ENCODE measurements at places on chromosomes 5 and 9.

- no peak for DNase-seq
These were observed 517.6 kb downstream of the PTPRD start for GRCh38 chr9:10095208-10095607.

DNA sequence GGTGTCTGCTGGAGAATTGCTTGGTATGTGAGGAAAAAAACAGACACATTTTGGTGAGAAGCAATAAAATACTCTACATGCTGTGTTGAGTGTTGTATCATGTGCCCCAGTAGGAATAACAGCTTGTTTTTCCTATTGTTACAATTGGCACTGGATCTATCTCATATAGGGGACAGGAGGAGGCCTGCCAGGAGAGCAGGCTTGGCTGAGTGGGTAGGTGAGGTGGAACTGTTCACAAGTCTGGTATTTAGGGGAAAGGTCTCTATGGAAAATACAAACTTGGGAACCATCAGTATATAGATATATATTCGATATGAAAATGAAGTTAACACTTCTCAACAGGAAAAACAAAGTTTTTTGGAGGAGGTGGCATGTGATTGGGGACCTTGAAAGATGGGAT lies 9.5 kb upstream of the SH3TC2 start:
- DNase-seq: no peak

DNA sequence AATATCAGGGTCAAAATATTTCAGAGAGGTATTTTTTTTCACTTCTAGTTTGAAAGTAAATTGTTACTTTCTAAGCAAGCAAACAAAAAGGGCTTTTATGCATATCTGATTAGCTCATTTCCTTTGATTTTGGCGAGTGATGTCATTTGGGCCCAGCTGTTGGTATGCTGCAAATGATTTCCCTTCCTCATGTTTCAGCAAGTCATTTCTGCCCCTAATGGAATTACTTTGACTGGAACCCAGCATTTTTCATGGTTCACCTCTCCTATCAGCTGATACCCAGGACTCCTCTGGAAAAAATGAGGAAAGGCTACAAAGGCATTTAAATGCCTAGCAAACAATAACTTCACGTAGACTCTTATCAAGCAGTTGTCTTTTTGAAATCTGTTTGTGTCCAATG lies 500.6 kb downstream of the EBF1 start:
- DNase-seq: no peak

DNA sequence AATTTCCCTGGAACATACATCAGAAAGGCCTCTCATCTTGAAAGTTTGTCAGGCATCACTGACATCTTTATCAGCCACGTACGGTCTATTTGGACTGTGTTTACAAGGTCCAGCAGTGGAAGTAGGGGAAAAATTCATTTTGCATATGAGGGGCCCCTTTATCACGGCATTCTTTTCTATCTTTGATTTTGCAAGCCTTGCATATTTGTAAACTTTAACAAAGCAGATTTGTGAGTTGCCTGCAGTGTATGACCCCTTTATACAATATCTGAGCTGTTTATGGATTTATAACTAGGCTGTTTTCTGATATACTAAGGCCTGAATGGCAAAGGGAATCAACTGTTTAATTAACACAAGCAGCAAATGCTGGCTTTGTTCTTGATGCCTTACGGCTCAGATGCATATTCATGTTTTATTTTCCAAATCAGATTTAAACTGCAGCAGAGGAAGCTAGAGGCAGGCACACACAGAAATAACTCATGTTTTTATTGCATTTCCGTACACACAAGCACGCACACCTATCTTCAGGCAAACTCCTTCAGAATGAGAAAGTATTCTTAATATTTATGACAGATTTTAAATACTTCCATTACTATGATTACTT lies 61.1 kb downstream of the CD180 start:
- DNase-seq: no peak

GRCh38 chr9:134959126-134959970 lies 41.6 kb upstream of the FCN1 start:
- DNase-seq: peak; percentile 2

GRCh38 chr9:34519321-34520020 lies 3.3 kb downstream of the ENHO start:
- DNase-seq: no peak

DNA sequence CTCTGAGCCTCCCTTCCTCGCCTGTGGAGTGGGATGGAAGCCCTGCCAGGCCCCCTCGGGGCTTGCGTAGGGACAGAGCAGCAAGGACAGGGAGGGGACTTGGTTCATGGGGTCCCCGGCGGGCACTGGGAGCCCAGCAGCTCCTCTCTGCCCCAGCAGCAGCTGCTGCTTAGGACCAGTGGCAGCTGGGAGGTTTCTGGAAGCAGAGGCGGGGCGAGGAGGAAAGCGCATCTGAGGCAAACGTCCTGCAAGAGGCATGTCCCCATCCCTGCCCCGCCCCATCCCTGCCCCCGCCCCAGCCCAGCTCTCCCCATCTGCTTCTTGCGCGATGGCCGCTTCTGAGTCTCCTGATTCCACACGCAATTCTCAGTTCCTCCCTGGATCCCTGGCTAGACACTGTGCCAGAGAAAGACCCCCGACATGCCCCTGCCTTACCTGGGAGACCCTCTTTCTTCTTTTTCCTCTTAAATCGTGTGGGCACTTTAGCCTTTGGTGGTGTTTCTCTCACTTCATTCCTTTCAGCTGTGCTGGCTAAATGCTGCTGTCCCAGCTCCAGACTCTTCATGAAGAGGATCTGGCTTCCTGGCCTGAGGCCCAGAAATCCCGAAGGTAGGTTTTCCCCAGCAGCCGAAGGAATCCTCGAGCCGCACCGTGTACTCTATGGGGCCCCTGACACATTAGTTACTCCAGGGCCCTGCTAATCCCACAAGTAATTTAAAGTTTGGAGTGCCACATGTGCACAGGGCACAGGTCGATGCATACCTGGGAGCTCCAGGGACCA lies 4.4 kb upstream of the OR2S2 start:
- no peak for DNase-seq

DNA sequence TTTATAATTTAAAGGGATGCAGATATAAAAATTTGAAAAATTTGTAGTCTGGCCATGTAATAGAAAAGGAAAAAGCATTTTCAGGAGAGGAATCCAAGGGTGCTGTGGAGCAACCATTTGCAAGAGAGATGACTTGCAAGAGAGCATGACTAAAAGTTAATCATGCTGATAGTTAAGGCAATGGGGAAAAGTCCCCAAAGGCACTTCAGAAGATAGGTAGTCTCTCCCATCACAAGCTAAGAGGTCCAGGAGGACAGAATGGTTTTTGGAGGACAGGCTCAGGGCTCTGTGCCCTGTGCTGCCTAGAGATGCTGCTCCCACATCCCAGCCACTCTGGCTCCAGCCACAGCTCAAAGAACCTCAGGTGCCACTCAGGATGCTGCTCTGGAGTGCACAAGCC lies 38.8 kb downstream of the DNAJB5 start:
- DNase-seq: no peak

GRCh38 chr5:168976311-168976970 lies 324.5 kb downstream of the SLIT3 start:
- no peak for DNase-seq

DNA sequence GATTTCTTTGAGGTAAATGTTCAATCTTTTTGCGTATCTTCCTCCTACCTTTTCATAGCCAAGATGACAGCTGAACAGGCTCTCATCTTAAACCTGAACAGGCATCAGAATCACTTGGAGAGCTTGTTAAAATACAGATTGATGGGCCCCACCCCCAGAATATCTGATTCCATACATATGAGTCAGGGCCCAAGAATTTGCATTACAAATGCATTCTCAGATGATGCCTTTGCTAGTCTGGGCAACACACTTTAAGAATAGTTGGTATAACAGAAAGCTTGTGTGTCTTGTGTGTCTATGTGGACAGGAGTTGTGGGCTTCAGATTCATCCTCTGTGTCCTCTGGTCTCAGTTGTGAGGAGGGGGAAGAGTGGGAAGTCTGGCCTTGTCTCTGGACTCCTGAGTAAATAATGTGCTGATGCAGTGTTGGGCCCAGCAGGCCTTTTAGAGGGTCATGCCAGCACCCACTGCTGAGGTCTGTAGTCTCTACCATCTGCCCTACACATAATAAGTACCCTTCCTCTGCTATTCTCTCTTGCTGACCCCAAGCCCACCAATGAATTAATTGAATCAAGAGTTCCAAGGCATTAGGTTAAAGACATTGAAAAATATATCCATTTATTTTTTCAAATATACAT lies 43.1 kb downstream of the PTCD2 start:
- no peak for DNase-seq
